NCI-H226 (cell line): ENCODE measurements at places on chromosomes 12 and 14.

GRCh38 chr12:16509411-16509810, 96.6 kb downstream of the LMO3 start:
- no peak for DNase-seq

- no peak for DNase-seq
These were observed 74.8 kb upstream of the PYGL start for GRCh38 chr14:51019089-51019488.

- no peak for DNase-seq
These were observed 6.2 kb downstream of the TBX5 start for GRCh38 chr12:114399664-114400211.

DNA sequence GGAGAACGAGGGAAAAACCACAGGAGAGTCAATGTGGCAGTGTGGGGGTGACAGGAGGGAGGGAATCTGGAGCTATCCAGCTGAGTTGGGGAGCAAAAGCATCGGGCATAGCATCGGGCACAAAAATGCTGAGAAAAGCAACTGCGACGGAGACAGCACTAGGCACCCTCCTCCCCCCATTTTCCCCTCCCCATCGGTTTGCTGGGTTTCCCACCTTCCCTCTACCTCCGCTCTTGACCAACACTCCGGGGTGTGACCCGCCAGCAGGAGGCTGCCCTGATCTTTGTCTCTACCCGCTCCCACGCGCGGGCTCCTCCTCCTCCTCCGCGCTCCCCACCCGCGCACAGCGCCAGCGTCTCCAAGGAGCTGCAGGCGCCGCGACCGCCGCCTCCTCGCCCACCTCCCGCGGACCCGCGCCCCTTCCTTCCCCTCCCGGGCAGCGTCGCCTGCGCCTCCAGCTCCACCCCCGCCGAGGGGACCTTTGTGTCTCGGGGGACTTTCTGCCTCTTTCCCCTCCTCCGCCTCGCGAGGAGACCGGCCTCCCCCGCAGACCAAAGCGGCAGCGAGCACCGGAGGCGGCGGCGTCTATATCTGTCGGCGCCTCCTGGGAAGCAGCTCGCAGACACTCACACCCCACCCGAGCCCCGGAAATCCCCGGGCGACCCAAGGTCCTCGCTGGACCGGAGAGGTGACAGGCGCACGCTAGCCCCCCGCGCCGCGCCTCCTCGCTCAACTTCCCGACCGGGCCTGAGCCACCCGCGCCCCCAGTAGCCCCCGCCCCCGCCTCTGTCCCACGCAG, 920 bp downstream of the CDK17 start:
- DNase-seq = peak; percentile 72

DNA sequence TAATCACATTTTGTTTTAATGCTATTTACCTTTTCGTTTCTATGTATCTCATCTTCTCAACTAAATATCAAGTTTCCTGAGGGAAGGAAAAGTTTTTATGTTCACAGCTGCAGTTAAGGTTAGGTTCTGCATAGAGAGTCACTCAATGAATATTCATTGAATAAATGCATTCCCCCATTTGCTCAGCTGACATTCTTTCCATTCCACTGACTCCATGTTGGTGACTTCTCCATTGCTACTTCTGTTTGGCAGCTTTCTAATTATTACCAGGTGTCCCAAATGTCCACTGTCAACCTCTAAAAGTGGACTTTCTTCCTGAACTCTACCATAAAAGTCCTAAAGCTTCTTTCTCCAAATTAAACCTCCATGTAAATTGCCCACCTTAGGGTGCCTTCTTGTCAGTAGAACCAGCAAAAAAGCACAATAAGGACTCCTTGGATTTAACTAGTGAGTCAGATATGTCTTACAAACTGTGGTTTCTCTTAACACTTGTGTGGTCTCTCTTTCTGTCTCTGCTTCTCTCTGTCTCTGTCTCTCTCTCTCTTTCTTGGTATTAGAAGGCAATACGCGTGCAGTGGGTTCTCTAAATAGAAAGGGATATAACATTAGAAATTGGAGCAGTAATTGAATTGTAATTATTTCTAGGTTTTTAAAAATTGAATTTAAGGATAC, 85.9 kb downstream of the TMEM117 start:
- DNase-seq = no peak

GRCh38 chr14:80269353-80269925, 58.1 kb upstream of the DIO2 start:
- DNase-seq = peak; percentile 59

GRCh38 chr12:110199339-110200123, 75.4 kb downstream of the IFT81 start:
- no peak for DNase-seq

- DNase-seq = peak; percentile 62
These were observed 199.4 kb upstream of the LRIG3 start for GRCh38 chr12:59119676-59120075.

DNA sequence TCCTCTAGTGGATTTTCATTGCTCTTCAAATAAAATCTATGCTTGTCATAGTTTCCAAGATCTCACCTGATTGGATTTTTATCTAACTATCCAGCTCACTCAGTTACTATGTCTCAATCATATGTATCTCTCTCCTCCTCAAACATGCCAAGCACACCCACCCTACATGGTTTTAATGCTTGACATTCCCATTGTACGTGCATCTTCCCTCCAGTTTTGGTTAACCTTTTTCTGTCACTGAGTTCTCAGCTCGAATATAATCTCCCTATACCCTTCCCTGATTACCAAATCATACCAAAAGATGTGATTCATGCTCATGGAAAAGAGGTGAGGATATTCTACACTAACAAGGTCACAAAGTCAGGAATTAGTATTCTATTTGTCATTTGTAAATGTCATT, 12.0 kb upstream of the PTPRQ start:
- DNase-seq = peak; percentile 71

GRCh38 chr14:50744231-50744630, 76.1 kb upstream of the SAV1 start:
- no peak for DNase-seq
